ENCODE measurements at places on chromosomes 4 and X.

- DNase-seq, result no peak
Observed at GRCh38 chrX:4588466-4588865, 875.0 kb upstream of the PRKX start.

GRCh38 chr4:66572949-66573348, 902.7 kb upstream of the EPHA5 start:
- DNase-seq, result no peak

DNA sequence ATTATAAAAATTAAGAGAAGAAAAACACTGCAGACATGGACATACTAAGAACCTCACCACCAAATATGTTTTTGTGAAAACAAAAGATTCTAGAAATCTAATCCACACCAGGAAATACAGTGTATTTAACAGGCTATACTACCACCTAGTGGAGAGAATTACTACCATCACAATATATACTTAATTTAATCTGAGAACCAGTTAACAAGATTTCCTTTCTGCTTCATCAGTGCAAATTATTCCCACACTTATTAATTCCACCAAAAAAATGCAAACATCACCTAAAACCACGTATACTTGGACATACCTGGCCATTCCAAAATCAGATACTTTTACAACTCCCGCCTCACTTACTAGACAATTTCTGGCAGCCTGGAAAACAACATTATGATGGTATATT, 7.0 kb upstream of the TXK start:
- DNase-seq, result no peak

- DNase-seq, result no peak
Observed at GRCh38 chrX:115564243-115564642, 3.3 kb downstream of the PLS3 start.

DNA sequence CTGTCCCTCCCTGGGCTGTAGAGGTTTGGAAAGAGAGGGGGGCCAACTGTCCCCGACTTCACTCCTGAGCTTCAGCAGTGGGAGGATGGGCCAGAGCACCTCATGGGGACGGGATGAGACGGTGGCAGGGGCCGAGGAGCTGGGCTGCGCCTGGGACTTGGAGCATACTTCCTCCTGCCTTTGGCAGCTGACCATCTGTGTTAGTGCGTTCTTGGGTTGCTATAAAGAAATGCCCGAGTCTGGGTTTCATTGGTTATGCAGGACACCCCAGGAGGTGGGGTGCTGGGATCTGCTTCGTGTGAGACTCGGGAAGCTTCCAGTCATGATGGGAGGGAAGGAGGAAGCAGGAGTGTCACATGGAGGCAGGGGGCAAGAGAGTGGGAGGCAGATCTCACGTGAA, 7.4 kb downstream of the PSAPL1 start:
- DNase-seq, result no peak

DNA sequence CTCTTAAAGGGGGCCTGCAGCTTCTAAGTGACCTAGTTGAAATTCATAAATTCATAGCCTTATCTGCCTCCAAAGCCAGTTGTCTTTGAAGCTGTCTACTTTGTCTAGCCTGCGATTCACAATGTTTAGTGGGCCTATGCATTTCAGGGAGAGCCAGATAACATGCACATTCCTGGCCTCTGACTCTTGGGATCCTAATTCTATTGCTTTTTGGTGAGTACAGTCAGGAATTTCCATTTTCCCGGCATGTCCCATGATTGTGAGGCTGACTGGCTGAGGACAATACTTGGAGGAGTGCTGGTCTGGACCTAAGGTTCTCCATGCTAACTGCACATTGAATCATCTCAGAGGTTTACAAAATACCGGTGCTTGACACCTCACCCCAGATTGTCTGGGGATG, 155.0 kb downstream of the MSL3 start:
- no peak for DNase-seq

DNA sequence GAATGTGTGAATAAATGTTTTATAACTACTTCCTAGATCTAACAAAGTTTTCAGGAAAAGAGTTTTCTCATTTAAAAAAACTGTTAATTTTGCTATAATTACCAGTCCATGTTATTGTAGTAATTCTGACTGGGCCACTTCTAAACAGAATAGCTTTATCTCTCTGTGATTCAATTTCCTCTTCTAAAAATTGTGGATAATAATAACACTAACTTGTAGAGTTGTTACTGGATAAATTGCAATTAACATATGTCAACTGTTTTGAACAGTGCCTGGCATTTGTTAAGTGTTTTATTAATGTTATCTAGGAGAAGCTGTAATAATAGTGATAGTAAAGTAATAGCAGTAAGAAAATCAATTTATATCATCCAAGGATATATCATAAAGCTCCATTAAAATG, 162.3 kb downstream of the BTC start:
- no peak for DNase-seq

GRCh38 chr4:171130256-171130801, 682.9 kb upstream of the GALNTL6 start:
- DNase-seq, result no peak

- peak; percentile 74 for DNase-seq
Observed at GRCh38 chrX:22081475-22082092, 49.5 kb downstream of the PHEX start.

- DNase-seq, result peak; percentile 73
Observed at GRCh38 chrX:112841114-112841819, 636 bp upstream of the AMOT start.

DNA sequence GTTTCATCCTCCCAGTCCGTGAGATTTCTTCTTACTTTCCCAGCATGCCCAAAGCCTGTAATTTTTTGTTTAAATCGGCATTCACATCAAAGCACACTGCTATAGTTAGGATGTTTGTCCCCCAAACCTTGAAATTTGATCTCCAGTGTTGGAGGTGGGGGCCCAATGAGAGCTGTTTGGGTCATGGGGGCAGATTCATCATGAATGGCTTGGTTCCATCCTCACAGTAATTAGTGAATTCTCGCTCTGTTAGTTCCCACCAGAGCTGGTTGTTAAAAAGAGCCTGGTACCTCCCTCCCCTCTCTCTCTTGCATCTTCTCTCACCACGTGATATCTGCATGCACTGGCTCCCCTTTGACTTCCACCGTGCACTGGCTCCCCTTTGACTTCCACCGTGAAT, 40.5 kb upstream of the PGRMC2 start:
- DNase-seq, result no peak

DNA sequence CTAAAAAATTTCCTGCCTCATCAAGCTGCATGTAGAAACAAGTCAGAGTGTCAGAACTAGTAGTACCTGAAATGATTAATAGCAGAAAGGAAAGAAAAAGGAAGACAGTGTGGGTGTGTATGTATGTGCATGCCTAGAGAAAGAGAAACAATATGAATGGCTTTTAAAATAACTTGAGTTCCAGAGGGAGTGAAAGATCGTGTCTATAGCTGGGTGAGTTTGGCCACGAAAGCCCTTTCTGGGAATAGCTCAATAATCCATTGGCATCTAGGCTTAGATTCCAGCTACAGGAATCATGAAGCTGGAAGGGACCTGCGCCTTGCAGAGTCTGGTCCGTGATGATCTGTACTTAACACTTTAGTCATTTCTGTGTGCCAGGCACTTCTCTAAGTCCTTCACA, 195.6 kb downstream of the RAPGEF2 start:
- DNase-seq, result no peak

Data from stimulated activated CD8-positive, alpha-beta memory T cell treated with anti-CD3 and anti-CD28 coated beads, Interleukin-4, amount 100 ng/mL, for 48 hours (primary cell).